ENCODE measurements at places on chromosomes 1 and 21.

- H3K4me1 ChIP-seq: peaks cover 8% of the 10 kb centered on the region
- H3K27ac ChIP-seq: peak overlapping the region; percentile 68
- H3K27me3 ChIP-seq: 0 out of 2 replicates have a peak, but pooled peaks cover 7% of the 10 kb centered on the region
- peak overlapping the region; percentile 42 for H3K4me3 ChIP-seq
These were observed 14.0 kb upstream of the TBX15 start for GRCh38 chr1:119002028-119002686.

GRCh38 chr1:232962761-232963745 is 12.6 kb downstream of the NTPCR start:
- peaks cover 5% of the 10 kb centered on the region for H3K36me3 ChIP-seq
- no peaks in the 10 kb centered on the region for H3K27me3 ChIP-seq
- H3K4me3 ChIP-seq: no peak overlapping the region
- 0 out of 2 replicates have a peak, but pooled peaks cover 8% of the 10 kb centered on the region for H3K4me1 ChIP-seq
- H3K27ac ChIP-seq: no peak overlapping the region
- DNase-seq: peak; percentile 28

GRCh38 chr1:226308166-226308722 is 720 bp downstream of the LIN9 start:
- H3K27ac ChIP-seq: peak overlapping the region; percentile 71
- no peak for DNase-seq
- H3K4me3 ChIP-seq: peak overlapping the region; percentile 100
- H3K4me1 ChIP-seq: 0 out of 2 replicates have a peak, but pooled peaks cover 4% of the 10 kb centered on the region

DNA sequence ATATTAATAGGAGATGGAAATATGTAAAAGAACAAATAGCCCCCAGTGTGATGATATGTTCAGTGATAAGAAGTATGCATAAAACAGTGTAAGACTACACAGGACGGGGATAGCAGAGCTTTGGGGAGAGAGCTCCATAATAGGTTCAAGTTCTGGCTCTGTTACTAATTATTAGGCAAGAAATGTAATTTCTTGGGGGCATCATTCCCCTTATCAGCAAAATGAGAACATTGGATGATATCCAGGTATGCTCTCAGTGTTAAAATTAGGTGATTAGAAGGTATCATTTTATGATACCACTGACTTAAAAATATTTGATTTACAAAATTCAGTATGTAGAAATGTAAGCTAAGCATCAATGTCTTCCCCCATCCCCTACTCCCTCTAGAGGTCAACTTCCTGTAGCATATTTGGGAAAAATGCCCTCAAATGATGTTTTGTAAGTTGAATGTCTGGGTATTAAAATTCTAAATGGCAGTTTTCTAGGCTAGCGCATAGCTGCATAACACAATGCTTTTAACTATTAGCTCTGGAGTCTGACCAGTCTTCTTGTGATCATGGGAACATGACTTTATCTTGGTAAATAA is 585.7 kb upstream of the CAMK1G start:
- no peak overlapping the region for H3K27ac ChIP-seq
- peak; percentile 47 for DNase-seq
- H3K4me1 ChIP-seq: no peaks in the 10 kb centered on the region
- no peaks in the 10 kb centered on the region for H3K36me3 ChIP-seq

DNA sequence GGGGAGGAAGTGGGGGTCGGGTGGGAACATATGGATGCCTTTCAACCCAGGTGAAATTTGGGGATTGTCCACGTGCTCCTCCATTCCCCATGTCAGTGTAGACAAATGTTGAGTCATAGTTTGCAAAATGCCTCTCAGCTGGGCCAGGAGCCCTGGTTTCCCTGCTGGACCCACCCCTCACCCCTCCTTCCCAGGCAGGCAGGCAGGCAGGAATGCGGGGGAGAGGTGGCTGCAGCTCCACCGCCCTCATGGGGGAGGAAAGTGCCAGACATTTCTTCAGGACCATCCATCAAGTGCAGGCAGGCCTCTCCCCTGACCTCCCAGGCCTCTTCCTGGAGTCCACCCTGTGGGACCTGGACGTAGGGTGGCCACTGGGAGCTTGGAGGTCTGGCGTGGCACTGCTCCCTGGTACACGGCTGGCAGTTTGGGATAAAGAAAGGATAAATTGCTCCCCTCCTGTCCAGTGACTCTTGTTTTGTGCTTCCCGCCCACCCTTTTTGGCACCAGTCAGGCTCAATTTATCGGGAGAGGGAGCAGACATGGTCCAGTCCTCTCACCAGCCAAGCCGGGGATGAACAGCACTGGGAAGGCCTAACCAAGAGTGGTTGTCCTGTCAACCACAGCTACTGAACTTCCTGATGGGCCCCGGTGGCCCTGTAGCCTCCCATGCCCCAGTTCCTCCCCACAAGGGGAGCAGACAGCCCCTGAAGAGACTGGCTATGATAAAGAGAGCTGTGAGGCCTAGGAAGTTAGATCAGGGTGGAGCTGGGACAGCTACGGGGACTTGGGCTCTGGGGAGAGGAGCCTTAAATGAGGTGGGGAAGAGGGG is 18.9 kb downstream of the NPR1 start:
- H3K4me3 ChIP-seq: no peak overlapping the region
- H3K4me1 ChIP-seq: peaks cover 32% of the 10 kb centered on the region
- no peaks in the 10 kb centered on the region for H3K27me3 ChIP-seq
- DNase-seq: peak; percentile 51
- H3K36me3 ChIP-seq: no peaks in the 10 kb centered on the region

DNA sequence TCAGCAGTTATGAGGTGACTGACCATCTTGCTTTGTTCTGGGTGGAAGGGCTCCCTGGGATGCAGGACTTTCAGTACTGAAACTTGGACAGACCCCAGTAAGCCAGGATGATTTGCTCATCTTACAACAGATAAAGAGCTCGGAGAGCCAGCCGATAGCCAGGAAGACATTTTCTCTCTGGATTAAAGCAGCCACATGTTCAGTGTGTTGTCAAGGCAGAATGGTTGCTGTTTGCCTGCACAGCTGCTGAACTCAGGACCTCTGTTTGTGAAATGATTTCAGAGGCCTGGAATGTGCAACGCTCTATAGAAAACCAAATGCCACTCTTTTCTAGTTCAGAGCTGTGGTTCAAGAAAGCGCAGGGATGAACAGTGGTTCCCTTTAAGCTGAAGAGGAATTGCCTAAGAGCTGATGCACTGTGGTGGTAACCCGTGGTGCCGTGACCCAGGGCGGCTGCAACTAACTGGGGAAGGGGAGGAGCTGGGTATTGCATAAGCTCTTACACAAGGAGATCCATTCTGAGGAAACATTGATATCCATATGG is 40.7 kb downstream of the CASQ2 start:
- no peaks in the 10 kb centered on the region for H3K36me3 ChIP-seq
- peak overlapping the region; percentile 22 for H3K4me3 ChIP-seq
- H3K27ac ChIP-seq: peak overlapping the region; percentile 72
- H3K4me1 ChIP-seq: peaks cover 14% of the 10 kb centered on the region

DNA sequence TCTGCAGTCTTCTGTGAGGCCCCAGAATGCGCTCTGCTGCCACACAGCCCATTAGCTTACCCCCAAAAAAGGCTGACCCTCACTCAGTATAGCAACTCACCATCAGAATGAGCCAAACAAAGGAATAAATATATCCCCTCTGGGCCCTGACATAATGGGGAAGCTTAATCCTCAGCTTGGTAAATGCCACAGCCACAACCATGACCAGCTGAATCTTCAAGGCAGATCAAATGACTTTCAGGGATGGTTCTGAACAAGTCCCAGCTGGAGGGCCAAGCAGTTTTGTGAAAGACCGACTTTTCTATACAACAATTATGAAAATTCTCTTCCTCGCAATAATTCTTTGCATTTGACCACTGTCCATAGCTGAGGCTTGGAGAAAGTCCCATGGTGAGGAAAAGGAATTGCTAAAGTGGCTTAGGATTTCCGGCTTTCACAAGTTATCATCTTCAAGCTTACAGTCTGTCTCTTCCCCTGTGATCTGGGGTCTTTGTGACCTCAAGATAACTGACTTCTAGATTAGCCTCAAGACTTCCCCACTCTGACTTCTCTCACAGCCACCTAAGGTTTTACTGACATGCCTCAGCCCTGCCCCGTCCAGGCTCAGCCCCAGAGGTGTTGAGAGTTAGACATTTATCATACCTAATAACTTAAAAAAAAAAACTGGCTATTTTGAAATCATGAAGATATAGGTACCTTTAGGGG is 47.8 kb upstream of the PBX1 start:
- H3K36me3 ChIP-seq: no peaks in the 10 kb centered on the region
- H3K27ac ChIP-seq: no peak overlapping the region
- 0 out of 2 replicates have a peak, but pooled peaks cover 2% of the 10 kb centered on the region for H3K27me3 ChIP-seq

DNA sequence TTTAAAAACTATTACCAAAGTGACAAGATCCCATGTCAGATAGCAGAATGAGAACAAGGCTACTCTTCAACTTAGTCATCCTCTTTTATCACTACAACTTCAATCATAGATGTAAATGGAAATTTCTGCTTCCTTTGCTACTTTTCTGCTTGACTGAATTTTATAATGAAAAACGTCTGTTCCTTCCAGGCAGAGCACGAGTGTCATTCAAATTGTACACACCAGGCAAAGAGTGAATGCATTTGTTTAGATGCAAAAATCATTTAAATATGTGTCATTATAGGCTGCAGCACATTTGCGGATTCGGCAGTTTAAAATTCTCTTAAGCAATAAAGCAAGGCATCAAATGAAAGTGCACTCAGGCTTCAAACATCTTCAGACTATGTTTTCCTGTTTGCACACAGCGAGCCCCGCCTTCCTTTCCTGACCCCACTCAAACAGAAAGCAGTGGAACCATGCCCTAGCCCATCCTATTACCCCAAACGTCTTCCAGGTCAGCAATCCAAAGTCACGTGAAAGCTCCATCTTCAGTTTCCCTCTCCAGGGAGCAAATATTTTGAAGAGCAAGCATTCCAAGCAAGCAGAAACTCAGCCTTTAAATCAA is 99.6 kb downstream of the APP start:
- H3K4me1 ChIP-seq: peaks cover 30% of the 10 kb centered on the region
- no peaks in the 10 kb centered on the region for H3K36me3 ChIP-seq
- peak overlapping the region; percentile 48 for H3K4me3 ChIP-seq
- peak; percentile 66 for DNase-seq
- H3K27ac ChIP-seq: peak overlapping the region; percentile 49
- no peaks in the 10 kb centered on the region for H3K27me3 ChIP-seq

DNA sequence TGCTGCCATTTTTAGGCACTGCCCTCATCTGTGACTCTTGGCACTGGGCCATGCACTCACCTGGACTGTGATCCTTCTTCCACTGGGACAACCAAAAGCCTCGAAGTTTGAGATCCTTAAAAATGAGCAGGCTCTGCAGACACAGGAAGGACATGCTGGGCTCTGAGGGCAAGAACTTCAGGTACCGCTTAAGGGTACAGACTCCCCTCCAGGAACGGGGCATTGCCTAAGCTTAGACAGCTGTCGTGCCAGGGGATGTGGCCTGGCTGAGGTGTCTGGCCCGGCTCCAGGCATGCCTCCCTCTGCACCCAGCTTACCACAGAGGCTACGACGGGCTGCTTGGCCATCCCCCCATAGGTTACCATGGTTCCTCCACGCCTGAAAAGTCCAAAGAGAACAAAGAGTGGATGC is 14.2 kb upstream of the SRSF4 start:
- H3K4me3 ChIP-seq: no peak overlapping the region
- peaks cover 20% of the 10 kb centered on the region for H3K4me1 ChIP-seq
- H3K27me3 ChIP-seq: no peaks in the 10 kb centered on the region

DNA sequence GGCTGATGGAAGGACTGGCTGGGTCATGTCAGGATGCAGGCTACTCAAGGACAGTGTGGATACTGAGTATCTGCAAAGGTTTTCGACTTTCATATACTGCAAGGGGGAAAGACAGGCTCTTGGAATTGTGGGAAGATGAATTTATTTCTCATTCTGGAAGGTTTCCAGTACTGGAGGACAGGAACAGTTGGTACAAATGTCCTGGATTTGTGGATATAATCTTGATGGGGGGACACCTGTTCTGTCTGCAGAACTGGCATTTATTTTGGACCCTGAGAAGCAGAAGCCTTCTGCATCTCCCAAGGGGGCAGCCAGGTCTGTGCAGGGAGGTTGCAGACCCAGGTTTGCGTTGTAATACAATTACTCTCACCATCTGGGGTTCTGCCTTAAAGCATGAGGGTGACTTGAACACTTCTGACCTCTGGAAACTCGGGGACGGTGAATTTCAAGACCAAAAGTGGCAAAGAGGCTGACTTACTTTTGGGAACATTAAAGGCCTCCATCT is 65.8 kb downstream of the NOS1AP start:
- no peaks in the 10 kb centered on the region for H3K27me3 ChIP-seq
- H3K4me1 ChIP-seq: peaks cover 25% of the 10 kb centered on the region
- DNase-seq: no peak
- no peak overlapping the region for H3K27ac ChIP-seq
- H3K36me3 ChIP-seq: no peaks in the 10 kb centered on the region

DNA sequence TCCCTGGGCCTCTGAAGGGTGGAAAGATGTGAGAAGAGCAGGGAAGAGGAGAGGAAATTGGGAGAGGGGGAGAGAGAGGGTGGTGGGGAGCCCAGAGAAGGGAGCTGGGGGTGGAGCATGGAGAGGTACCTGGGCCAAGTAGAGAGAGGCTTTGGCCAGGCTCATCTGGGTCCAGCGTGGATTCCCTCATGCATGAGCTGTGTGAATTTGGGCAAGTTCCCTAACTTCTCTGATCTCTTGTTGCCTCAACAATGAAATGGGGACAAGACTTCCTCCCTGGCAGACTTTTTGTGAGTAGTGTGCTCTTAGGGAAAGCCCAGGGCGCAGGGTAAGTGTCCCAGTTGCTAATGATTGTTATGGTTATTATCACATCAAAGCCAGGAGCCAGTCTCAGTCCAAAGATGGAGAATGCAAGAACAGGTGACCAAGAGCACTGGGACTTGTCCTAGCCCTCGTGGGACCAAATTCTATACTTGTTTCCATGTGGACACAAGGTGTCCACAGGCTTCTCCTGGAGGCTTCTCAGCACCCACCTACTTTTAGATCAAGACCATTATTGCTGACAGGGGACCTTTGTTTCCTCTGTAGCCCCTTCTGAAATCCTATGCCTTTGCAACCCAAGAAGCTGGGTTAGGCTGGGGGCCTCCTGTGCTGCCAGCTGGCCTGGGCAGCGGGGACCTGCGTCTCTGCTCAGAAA is 13.9 kb downstream of the IL6R start:
- peak overlapping the region; percentile 96 for H3K27ac ChIP-seq
- no peaks in the 10 kb centered on the region for H3K36me3 ChIP-seq
- no peak for DNase-seq
- H3K27me3 ChIP-seq: no peaks in the 10 kb centered on the region
- H3K4me1 ChIP-seq: peaks cover 38% of the 10 kb centered on the region

GRCh38 chr1:15178571-15179484 is 25.3 kb downstream of the TMEM51 start:
- H3K27me3 ChIP-seq: no peaks in the 10 kb centered on the region
- H3K27ac ChIP-seq: peak overlapping the region; percentile 68
- no peaks in the 10 kb centered on the region for H3K36me3 ChIP-seq
- H3K4me3 ChIP-seq: no peak overlapping the region
